ENCODE measurements at places on chromosomes 13 and 19.

GRCh38 chr19:33387351-33388230 is 14.1 kb downstream of the CEBPG start:
- peak; percentile 29 for DNase-seq

DNA sequence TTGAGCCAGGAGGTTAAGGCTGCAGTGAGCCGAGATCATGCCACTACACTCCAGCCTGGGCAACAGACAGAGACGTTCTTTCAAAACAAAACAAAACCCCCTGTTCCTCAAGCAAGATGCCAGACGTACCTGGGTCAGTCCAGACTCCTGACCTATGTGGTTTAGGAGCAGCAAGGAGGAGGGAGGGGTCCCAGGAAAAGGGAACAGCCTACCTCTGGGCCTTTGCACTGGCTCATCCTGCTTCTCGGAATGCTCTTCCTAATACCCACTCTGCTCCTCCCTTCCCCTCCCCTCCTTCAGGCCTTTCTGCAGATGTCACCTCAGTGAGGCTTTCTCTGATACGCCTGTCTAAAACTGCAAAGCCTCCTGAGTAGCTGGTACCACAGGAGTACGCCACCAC is 9.5 kb downstream of the RINL start:
- DNase-seq: no peak

DNA sequence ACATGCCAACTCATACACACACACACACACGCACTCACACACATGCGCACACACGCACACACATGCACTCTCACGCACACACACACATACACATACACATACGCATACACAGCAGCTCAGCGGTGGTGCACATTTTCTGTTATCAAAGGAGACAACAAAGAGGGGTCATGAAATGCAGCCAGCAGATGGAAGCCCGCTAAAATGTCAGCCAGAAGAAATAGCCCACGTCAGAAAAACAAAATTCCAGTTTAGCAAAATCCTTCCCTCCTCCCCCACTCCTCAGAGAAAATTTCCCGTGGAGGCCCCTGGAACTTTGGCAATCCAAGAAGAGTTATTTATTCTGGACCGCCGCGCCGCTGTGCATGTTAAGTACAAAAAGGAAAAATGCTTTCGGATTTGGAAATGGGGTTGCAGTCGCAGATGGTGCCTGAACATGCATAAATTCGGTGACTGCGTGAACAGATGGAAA is 114.6 kb upstream of the VSTM2B start:
- DNase-seq: peak; percentile 94

GRCh38 chr13:28499609-28500008 is 4.7 kb upstream of the FLT1 start:
- DNase-seq: no peak

DNA sequence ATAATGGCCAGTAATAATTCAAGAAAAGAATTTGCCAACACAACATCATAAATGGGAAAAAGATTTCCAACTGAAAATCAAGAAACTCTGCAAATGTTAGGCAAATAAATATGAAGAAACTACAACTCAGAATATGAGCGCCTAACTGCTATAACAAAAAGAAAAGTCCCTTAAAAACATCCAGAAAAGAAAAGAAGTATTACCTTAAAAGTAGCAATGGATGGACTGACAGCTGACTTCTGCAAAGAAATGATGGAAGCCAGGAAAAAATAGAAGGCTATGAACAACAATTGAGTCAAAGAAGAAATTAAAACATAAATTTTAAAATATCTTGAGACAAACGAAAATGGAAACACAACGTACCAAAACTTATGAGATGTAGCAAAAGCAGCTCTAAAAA is 482.3 kb upstream of the ZNF507 start:
- DNase-seq: no peak

DNA sequence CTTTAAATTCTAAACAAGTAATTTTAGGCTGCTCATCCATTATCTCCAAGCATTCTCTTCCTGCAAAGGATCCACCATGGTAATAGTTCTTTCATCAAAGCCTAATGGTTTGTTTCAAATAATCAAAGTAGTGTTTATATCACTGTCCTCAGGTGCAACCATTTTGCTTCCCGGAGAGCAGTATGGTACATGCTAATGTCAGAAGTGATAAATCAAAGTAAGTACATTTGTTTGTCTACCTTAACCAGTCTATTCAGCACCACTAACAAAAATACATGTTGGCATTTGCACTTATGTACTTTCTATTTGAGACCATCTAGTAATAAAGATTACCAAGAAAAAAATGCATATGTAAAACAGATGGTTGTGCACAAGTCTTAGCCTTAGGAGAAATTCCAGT is 37.5 kb downstream of the DACH1 start:
- DNase-seq: no peak

- no peak for DNase-seq
Measured at GRCh38 chr19:46975925-46976782, 43.5 kb upstream of the NPAS1 start.

DNA sequence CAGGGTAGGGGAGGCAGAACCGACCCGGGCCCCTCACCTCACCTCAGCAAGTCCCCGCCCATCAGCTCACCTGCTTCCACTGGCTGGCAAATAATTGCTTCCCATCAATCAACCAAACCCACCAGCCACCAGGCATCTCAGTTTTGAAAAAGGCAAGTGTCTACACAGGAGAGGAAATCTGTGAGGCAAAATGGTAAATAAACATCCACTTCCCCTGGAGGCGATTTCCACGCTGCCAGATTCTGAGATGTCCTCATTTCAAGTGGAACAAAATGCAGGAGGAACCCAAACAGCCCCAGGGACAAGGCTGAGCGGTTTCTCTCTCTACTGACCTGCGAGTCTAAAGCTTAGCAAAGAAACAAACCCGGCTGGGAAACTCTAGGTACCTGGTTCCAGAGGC is 117.5 kb downstream of the CRYL1 start:
- no peak for DNase-seq

Data from NCI-H2171 treated with DMSO at 0.1 percent for 48 hours (cell line).